ENCODE measurements at places on chromosomes 3 and 15.

DNA sequence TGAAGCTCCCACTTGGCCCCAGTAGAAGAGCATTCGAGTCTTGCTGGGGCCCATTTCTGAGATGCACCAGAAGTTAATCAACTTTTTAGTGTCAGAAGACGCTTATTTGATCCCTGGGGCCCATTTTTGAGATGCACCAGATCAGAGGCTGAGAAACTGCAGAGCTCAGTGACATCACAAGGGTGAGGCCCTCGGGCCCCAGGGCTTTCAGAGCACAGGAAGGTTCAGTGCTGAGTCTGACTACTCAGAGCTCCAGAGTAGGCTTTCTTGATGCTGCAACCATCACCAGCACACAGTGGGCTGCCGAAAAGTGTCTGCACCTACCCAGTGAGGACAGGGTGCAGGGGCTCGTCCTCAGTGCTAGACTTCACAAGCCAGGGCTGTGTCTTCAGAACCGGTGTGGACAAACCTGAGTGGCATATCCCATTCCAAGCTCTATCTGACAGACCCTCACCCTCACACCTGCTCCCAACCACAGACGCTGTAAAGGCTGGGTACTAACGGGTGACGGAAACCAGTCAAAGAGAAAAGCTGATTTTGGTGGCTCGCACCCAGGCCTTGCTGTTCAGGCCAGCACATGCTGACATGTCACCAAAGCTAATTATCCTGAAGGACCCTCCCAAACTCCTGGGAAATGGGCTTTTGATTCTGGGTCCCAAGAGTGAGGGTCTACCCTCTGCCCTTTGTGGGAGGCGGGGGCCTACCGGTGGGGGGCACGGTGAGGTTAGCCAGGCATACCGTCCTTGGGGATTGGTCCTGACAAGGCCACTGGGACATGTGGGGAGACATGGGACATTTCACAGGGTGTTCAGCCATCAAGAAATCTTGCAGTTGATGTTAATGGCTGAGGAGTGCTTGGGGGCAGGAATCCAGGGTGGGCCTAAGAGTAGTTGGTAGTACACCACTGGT, 83.0 kb downstream of the PDCD6IP start:
- no peak for DNase-seq

GRCh38 chr3:58163234-58163633, 47.5 kb downstream of the DNASE1L3 start:
- no peak for DNase-seq

DNA sequence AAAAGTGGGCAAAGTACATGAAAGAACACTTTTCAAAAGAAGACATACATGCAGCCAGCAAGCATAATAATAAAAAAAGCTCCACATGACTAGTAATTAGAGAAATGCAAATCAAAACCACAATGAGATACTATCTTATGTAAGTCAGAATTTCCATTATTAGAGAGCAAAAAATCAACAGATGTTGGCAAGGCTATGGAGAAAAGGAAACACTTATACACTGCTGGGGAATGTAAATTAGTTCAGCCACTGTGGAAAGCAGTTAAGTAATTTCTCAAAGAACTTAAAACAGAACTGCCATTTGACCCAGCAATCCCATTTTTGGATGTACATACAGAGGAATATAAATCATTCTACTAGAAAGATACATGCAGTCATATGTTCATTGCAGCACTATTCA, 360.7 kb downstream of the NSUN3 start:
- DNase-seq: no peak

GRCh38 chr3:41581700-41582099, 380.2 kb downstream of the ULK4 start:
- DNase-seq: no peak
